ENCODE measurements at places on chromosomes 16 and 17.

GRCh38 chr17:72423286-72423589, 302.4 kb downstream of the SOX9 start:
- no peak for DNase-seq

DNA sequence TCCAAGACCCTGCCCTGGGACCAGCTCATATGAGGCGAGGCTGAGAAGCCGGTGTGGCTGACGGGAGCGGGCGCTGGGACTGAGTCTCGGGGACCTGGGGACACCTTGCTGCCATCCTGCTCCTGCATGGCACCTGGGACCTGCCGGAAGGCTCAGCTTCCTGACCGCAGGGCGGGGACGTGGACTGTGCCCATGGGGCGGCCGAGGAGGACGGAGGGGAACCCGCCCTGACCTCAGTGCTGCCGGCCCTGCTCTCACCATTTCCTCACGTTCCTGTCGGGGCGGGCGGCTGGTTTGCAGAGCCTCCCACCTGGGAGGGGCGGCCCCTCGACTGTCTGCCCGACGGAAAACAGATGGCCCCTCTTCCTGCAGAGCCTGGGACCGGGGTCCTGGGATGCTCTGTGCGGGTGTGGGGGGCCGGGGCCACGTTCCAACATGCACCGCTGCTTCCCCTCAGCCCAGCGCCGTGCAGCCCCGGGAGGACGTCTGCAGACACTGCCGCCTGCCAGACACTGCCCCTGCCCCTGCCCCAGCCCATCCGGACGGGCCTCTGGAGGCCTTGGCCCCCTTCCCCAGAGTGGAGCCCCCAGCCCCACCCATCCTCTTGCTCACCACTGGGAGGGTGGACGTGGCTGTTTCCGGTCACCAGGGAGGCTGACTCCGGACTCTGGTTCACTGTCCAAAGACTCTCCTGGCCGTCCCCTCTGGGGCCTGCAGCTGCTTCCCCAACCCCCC, 43.9 kb upstream of the SSTR5 start:
- no peak for DNase-seq

- DNase-seq, result no peak
Observed at GRCh38 chr17:47254403-47254943, 846 bp downstream of the ITGB3 start.

DNA sequence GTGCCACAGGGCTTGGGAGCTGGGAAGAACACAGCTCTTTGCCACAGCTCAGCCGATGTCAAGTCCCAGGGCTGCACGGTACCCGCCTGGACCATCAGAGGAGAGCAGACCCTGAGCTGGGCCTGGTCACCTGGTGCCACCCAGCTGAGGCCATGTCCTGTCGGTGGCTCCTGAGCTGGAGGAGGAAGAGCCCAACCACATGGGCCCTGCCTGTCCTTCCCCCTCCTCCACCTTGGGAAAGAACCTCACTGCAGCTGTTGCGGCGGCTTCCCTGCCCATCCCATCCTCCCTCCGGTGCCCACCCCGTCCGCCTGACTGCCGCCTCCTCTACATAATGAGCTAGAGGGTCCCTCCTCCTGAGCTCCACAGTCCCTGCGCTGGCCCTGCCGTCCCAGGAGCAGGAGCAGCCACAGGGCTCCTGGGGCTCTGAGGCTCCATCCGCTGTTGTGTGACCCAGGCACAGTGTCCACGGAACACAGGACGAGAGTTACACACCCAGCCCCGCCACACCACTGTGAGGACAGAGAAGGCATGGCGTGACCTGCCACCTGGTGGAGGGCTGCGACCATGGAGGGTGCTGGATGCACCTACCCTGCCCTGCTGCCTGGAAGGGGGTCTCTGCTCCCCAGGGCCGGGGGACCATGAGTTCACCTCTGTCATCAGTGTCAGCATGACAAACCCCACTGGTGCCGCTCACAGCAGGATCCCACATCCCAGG, 21.4 kb upstream of the CHMP6 start:
- peak; percentile 63 for DNase-seq

DNA sequence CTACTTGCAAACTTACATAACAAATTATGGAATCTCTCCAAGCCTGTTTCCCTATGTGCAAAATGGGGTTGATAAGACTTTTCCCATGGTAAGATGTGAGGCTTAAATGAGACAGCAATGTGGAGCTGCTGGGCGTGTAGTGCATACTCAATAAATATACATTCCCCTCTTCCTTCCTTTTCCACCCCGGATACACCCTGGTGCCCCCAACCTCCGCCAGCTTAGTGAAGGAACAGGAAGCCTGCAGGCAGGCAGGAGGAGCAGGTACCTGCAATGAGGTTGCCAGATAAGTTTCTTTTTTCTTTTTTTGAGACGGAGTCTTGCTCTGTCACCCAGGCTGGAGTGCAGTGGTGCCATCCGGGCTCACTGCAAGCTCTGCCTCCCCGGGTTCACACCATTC, 14.9 kb downstream of the C17orf50 start:
- no peak for DNase-seq

DNA sequence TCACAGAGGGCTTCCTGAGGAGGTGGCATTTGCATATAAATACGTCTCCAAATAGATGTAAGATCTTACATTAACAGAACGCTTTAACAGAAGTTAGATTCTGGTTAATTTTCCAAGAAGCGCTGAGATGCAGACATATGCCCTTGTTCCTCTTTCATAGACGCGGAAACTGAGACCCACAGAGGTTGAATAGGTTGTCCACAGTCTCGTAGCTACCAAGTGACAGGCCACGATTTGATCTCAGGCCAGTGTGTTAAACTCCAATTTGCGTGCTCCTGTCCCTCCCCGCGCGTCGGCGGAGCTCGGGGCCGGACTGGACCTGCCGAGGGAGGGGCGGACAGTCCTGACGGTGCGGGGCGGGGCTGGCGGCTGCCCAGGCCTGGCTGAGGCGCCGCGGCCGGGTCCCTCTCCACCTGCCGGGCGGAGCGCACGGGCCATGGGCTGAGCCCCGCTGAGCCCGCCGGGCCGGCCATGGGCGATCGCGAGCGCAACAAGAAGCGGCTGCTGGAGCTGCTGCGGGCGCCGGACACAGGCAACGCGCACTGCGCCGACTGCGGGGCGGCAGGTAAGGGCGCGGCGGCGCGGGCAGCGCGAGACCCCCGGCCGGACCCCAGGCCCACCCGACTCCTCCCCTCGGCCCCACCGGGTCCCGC, at the start of gene ADAP2:
Gene ADAP2 (plus strand): TSS at position 402 of the 653 bp plus-strand sequence. CDS start 70 bp downstream, at position 472.
- no peak for DNase-seq

- no peak for DNase-seq
Observed at GRCh38 chr17:18877104-18877645, 19.2 kb downstream of the PRPSAP2 start.

DNA sequence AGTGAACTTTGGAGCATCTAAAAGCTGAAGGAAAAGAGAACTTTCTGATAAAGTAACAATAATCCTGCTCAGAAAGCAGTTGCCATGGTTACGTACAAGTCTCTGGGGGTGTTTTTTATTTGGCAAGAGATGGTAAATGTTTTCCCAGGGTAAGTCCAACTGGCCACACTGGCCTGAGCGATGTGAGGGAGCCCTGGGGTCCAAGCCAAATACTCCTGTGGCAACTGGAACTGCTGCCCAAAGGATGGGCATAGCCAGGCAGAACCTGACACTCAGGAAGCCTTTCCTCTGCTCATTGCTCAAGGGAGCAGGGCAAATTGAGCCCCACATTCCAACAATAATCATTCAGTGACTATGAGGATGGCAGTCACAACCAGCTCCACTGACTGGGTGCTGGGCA, 26.8 kb upstream of the WSCD1 start:
- DNase-seq, result no peak

DNA sequence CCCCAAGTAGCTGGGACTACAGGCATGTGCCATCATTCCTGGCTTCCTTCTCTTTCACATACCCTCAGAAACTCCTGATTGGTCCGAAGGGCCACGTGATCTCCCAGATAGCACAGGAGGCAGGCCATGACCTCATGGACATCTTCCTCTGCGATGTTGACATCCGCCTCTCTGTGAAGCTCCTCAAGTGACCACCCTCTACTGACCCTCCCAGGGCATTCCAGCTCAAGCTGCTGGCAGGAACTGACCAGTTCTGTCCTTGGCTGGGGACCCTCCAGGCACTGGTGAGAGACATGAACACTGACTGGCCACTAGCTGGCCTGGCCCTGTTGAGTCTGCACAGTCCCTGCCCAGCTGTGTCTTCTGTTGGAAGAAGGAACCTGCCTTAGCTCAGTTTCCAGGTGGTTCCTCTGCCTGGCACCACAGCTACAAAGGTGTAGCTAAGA, 5.6 kb downstream of the ERAL1 start:
- no peak for DNase-seq

- peak; percentile 44 for DNase-seq
Observed at GRCh38 chr16:381012-381788, 578 bp downstream of the PGAP6 start.

DNA sequence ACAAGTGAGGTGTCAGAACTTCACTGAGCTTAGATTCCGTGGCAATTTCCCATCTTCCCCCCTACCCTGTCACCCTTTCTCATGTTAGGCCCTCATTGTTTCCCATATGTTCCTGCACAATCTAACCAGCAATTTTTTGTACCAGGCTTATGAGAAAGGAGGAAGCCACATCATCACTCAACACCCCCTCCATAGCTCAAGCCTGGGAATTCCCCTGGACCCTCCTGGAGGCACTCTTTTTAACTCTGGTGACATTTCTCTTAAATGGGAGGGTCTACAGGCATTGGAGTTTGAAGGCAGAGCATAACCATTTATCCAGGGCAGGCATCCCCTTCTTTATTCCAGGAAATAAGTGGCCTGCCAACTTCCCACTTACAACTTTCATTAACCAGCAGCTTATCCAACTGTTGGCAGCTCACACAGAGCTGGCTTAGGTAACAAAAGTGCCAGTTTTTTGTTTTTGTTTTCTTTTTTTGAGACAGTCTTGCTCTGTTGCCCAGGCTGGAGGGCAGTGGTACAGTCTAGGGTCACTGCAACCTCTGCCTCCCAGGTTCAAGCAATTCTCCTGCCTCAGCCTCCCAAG, 10.4 kb upstream of the GLG1 start:
- DNase-seq, result no peak

- DNase-seq, result no peak
Observed at GRCh38 chr17:37502009-37502936, 12.6 kb downstream of the DUSP14 start.

- no peak for DNase-seq
Observed at GRCh38 chr17:47959825-47960655, 2.4 kb upstream of the PRR15L start.

GRCh38 chr16:47976636-47977210, 179.1 kb downstream of the ABCC12 start:
- no peak for DNase-seq

- DNase-seq, result no peak
Observed at GRCh38 chr17:1241929-1242328, 28.3 kb upstream of the BHLHA9 start.

- no peak for DNase-seq
Observed at GRCh38 chr17:70906808-70907207, 737.5 kb downstream of the KCNJ2 start.

DNA sequence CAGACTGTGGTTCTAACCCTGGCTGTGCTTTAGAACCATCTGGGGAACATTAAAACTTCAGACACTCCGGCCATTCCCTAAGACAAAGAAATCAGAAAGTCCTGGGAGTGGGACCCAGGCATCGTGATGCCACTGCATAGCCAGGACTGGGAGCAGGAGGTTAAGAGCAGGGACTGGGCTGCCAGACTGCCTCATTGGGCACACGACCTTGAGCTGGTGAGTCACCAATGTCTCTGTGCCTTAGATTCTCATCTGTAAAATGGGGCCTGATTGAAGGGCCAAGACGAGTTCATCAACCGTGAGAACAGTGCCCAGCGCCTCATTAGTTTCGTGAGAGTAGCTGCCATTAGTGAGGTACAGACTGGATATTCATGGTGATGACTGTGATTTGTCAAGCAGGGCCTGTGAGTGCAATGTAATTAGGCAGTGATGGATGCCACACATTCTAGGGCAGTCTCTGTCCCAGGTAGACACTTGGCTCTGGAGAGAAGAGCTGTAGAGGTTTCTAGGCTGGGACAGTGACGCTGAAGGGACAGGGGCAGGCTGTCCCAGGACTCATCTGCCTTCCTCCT, 196.8 kb downstream of the NTN1 start:
- no peak for DNase-seq

DNA sequence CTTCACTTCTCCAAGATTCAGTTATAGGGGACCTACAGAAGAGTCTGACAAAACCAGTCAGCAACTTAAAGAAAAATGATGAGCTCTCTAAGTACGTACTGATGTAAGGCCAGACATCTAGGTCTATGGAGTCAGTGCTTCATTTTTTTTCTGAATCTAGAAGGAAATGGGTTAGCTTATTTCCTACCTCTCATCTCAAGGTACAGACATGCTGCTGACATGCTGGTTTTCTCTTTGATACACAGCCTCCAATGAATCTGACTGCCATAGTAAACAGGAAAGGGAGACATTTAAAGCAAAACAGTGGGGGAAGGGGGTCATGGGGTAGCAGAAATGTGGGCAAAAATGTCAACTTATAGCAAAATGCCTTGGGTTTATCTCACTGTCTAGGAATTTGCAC, 16.4 kb downstream of the CDR2 start:
- DNase-seq, result no peak

DNA sequence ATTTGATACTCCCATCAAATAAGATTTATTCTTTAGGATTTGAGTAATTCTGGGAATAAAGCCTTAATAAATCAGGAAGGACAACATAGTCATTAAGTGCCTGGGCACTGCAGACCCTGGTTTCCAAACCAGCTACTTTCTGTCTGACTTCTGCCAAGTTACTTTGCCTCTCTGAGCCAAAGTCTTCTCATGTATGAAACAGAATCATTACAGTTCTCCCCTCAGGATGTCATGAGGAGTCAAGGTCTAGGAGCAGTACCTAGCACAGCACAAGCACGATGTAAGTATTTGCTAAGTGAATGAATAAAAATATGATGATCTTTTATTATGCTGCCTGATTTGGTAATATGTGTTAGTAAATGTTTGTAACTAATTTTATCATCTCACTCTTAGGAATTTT, 30.4 kb upstream of the HEATR6 start:
- DNase-seq, result no peak

DNA sequence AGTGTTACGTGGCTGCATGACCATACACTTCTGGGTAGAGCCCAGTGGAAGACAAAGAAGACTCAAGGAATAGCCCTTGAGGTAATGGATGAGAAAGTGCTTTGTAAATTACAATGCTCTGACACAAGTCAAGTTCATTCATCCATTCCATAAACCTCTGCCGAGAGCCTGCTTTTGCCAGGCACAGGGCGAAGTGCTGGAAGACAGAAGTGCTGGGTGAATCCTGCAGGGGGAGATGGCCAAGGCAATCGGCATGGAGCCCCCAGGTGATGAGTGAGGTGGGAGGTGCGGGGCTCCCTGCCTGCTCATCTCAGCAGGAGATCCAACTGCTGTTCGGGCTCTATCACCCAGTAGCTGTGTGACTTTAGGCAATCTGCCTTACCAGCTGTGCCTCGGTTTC, 2.8 kb upstream of the SOCS3 start:
- no peak for DNase-seq

GRCh38 chr17:17837966-17838962, 1.5 kb upstream of the SREBF1 start:
- no peak for DNase-seq

- DNase-seq, result no peak
Observed at GRCh38 chr17:56096026-56096810, 57.1 kb upstream of the ANKFN1 start.

DNA sequence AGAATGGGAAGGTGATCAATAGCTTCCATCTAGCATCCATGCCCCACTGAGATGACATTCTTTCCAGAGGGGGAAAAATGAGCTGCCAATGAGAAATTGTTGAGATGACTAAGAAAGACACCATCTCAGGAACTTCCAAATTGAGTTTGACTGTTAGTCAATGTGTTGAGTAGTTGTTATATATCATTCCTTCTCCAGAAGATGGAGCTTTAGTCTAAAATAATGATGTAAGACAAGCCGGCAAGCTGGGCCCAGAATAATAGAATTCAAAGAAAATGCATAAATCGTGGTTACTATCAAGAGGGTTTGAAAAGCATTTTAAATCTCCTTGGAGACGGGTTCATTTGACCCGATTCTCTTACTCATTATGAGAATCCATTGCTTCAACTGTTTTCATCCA, 71.0 kb upstream of the ATF7IP2 start:
- no peak for DNase-seq

Measured in activated naive CD4-positive, alpha-beta T cell treated with anti-CD3 and anti-CD28 coated beads, Interleukin-2, amount 50 U/mL, for 16 hours (primary cell).